Pons (tissue), 1 donor: ENCODE measurements at places on chromosomes 16 and 17.

DNA sequence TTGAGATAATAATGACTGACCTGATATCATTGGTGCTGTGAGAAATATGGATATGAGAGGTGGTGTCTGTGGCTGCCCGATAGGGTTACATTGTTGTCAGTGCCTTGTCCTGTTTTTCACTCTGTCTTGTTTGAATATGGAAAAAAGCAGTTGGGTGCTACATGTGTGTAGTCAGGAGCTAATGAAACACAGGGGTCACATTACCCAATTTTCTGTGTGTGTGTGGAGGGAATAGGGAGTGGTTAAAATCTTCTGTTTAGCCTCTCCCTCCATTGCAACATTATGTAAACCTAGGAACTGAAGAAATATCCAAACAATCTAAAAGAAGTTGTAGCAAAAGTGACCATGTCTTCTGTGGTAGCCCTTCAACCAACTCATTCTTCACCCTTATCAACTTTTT is 527.7 kb upstream of the SOX9 start:
- no peak for DNase-seq

- peak; percentile 98 for DNase-seq
These were observed 224.9 kb downstream of the PRKCA start for GRCh38 chr17:66527335-66527734.

GRCh38 chr17:43570518-43570928 is 24.4 kb upstream of the ETV4 start:
- no peak for DNase-seq

- DNase-seq, result no peak
These were observed 255.2 kb downstream of the CNTNAP4 start for GRCh38 chr16:76532188-76532973.

- no peak for DNase-seq
These were observed 17.3 kb downstream of the BAHCC1 start for GRCh38 chr17:81412490-81413093.

DNA sequence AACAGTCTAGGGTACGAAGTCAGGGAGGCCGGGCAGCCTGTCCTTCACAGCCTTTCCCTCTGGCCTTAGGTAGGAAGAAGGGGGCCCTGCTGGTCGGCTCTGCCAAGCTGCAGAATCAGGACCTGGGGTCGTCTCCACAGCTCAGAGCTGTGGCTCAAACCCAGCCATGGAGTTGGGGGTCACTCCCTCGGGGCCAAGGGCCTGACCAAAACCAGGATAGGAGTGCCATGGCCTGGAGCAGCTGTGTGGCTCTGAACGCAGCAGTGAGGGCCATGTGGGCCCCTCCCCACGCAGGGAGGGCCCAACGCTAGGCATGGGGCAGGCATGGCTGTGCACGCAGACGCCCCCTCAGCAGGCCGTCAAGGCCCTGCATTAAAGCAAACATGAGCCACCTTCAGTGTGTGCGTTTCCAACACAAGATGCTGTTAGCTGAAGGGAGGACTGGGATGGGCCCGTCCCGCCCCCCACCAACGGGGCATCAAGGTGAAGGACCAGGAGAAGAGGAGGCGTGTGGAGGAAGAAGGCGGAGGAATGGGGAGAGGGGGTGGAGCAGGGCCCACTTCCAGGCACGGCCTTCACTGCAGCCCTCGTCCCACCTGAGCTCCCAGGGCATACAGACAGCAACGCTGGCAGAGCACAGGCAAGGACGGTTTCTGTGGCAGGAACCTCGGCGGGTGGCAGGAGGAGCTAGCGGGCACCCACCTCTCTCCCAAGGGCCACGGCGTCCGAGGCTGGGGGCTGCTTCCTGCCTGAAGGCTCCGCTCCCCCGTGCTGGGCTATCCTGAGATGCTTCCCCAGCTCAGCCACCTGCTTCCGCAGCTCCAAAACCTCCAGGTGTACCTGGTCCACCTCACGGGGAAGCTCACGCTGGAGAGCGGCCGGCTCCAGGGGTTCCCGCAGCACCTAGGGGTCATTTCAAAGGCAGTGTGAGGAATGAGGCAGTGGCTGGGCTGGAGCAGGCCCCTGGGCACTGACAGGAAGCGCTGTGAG is 55.3 kb downstream of the CCDC57 start:
- DNase-seq, result no peak

DNA sequence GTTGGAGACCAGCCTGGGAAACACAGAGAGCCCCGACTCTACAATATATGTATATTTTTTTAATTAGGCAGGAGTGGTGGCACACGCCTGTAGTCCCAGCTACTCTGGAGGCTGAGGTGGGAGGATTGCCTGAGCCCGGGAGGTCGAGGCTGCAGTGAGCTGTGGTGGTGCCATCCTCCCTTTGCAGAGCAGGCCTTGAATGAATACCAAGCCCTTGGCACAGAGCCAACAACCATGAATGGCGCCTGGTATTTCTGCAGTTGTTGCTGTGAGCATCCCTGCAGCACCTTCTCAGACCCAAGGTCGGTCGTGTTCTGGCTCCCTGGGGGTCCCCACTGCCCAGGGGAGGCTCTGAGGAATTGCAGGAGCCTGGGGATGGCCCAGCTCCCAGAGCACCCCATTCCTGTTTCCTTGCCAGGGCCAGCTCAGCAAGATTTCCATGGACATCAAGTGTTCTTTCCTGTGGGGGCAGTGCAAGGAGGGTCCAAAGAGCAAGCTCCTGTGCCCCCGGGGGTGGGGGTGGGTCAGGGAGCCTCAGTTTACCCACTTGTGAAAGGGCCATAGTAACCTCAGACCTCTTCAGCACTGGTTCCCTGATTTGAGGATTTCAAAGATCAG is 25.6 kb upstream of the RMI2 start:
- DNase-seq, result no peak

DNA sequence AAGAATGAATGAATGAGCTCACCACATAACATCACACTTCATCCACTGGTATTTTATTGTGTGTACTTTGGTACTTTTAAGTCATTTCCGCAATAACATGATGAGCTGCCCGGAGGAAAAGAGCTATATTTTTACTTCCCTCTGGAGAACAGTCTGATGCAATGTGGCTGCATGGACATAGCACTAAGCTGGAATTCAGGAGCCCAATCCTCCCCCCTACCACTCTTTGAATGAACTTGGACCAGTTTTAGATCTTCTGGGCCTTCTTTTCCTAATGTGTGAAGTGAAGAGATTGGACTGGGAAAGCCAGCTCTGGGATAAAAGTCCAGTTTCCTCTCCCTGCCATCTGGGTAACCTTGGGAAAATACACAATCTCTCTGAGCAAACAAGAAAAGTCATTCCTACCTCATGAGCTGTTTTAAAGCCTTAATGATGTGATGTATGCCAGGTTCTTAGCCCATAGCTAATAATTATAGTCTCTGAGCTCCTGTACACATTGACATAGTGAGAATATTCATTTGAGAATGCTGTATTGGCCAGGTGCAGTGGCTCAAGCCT is 79.3 kb downstream of the ABCC12 start:
- no peak for DNase-seq
